D721Med (cell line): ENCODE measurements at places on chromosomes 2 and 18.

- no peak for DNase-seq
These were observed 6.3 kb downstream of the B3GNT2 start for GRCh38 chr2:62202019-62202722.

DNA sequence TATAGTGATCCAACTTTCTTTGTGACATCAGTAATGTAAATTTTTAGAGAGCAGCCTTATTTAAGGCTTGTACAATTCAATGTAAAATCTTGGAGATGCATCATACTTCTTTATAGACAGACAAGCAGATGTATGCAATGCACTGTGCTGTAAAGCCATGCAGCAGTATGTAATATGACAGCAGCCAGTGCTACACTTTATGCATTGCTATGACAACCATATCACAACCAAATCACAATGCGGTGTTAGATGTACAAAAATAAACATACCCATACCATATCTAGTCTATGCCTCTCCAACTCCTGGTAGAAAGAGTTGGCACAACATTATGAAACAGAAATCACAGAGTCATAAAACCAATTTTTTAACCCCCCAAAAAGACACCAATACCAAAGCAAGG lies 110.3 kb upstream of the WDSUB1 start:
- DNase-seq = no peak

- DNase-seq = no peak
These were observed 55.2 kb downstream of the LDLRAD4 start for GRCh38 chr18:13273800-13274199.

- no peak for DNase-seq
These were observed 234.9 kb upstream of the CYRIA start for GRCh38 chr2:16900405-16901025.

- DNase-seq = no peak
These were observed 17.8 kb downstream of the TRAK2 start for GRCh38 chr2:201433394-201433995.

DNA sequence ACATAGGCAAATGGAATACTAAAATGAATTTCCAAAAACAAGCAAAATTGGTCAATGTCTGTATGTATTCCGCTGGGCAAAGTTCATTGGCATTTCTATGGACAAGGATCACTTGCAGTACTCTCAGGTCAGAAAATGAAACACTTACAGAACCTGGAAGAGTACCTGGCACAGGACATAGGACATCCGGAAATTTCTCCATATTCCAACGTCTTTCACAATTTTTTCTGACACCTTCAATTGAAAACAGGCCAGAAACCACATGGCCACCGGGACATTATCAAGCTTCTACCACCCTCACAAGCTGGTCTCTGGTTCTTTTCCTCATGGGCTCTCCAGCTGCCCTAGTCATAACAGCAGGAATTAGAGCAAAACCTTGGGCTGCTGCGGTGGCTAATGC lies 96.9 kb upstream of the MSH6 start:
- no peak for DNase-seq

DNA sequence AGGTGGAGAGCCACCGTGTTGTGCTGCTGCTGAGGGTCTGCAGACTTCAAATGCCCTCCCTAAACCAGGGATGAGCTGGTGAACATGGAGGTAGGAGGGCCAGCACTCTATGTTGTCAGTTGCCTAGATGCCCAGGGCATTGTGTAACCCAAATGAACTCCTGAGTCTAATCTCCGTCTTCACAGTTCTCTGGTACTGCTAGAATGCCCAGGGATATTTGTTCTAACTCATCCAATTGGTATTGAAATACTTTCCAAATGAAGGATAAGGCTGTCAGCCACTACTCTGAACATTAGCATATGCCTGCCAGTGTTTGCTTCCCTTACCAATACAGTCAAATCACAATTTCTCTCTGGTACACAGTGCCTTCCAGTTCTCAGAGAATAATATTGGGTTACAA lies 492.6 kb downstream of the SLC4A3 start:
- DNase-seq = no peak
